COR-L47 (cell line): ENCODE measurements at places on chromosomes 7 and 10.

GRCh38 chr7:50677638-50677996 lies 105.1 kb downstream of the GRB10 start:
- no peak for DNase-seq

- no peak for DNase-seq
Observed at GRCh38 chr10:71038921-71039320, 150.6 kb upstream of the PCBD1 start.

DNA sequence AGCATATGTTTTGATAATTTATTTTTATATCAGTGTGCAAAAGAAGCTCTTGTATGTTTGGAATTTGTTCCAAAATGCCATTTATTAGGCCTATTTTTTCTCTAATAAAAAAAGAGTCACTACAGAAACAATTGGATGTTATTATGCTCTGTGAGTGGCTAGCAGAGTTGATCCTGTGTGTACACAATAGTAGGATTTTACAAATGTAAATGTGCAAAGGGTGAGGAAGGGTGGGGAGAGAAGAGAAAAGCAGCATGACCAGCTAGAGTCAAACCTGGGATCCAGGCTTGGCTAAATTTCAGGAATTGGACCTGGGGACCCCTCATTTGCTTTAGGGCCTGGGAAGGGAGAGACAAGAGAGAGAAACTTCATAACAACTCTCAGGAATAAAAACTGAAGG lies 32.5 kb downstream of the SEMA3A start:
- no peak for DNase-seq

GRCh38 chr10:27723436-27723835 lies 22.2 kb downstream of the MKX start:
- no peak for DNase-seq
